NCI-H2081 treated with DMSO at 0.1 percent for 48 hours (cell line): ENCODE measurements at places on chromosomes 3 and 15.
A peak's percentile ranks its signal among the peaks of the same experiment; 100 is the strongest.

DNA sequence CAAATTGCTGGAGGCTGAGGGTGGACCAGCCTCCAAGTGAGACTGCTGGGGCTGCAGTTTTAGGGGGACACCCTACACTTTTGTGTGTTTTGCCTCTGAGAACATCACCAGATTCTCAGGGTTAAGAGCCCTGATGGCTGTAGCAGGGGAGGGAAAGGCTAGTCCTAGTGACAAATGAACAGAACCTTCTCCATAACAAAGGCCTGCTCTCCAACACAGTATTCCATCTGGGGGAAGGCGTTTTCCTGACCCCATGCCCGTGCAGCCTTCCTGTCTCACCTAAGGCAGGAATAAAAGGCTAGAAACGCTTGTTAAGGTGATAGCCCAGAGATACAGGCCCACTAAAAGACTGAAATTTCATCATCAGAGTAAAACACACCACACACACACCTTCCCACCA is 50.2 kb upstream of the NSMCE3 start:
- no peak for DNase-seq

GRCh38 chr15:25182736-25183445 is 228.1 kb downstream of the SNRPN start:
- no peak for DNase-seq

DNA sequence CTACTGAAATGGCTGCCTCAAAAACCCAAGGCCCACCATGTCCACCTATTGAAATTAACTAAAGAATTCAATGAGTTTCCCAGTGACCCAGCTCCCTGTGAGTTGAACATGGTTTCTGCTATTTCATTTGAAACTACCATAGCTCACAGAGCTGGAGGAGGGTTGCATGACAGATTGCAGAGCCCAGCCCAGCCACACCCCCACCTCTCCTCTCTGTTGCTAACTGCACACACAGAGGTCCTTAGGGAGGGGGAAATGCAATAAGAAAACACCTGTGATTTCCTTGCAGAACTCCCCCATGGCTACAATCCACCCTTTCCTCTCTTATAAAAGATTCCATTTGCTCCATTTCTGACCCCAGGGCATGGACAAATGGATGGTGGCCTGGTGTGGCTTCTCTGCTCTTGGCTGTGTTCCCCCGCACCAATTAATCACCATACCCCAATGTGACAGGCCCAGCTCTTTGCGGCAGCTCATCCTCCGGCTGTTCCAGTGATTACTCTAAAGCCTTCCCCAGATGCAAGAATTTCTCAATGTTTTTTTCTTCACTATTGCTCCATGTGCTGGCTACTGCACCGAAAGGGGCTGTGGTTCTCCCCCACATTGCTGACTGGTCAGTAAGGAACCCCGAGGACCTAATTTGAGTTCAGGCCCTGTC is 208.4 kb upstream of the KBTBD8 start:
- no peak for DNase-seq

- DNase-seq = no peak
These were observed 48.3 kb downstream of the SST start for GRCh38 chr3:187621881-187622280.

DNA sequence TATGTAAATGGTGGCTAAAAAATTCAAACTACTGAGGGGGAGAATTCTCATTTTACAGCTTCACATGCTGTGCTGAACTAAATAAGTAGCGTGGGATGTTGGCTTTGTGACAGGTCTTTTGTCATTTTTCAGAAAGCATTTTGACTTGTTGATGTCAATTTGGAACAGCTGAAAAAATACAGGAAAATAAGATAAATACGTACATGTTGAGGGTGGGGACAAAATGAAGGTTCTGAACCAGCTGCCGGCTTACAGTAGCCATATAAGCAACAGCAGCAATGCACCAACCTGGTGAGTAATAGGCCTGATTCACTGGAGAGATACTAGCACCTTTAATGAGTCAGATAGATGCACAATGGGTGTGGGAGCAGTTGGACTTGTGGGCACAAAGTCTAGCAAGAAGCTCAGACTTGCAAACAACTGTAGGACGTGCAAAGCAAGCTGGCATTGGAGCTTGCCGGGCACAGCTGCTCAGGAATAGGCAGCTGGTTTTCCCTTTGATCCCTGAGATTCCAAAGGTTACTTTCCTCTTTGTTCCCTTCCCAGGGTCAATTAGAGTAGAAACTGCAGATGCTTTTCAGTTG is 12.9 kb downstream of the B3GNT5 start:
- DNase-seq = peak; percentile 86

DNA sequence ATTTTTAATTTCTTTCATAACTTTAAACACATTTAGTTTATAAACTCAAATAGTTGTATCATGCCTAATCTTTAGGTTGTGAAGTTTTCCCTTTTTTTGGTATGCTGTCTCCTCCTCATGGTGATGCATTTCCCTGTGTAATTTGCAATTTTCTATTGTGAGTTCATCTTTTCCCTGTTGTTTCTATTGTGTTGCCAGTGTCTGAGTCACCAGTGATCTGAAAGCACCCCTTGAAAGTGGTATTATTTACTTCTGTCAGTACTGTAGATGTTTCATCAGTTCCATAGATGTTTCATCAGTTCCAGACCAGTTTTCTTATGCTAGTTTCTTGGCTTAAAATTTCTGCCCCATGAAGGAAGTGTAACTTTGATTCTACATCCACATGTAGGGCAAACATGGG is 80.6 kb downstream of the OXSM start:
- no peak for DNase-seq

- DNase-seq = no peak
These were observed 19.2 kb downstream of the CDIN1 start for GRCh38 chr15:36598529-36599177.

GRCh38 chr3:56706629-56707028 is 23.6 kb upstream of the TASOR start:
- no peak for DNase-seq

- no peak for DNase-seq
These were observed 40.2 kb upstream of the UBE2E2 start for GRCh38 chr3:23162934-23163333.

GRCh38 chr3:71684757-71685386 is 40.3 kb downstream of the EIF4E3 start:
- DNase-seq = no peak

GRCh38 chr3:37493485-37494080 is 319.2 kb upstream of the LRRFIP2 start:
- DNase-seq = no peak

GRCh38 chr3:115098354-115099073 is 48.6 kb downstream of the ZBTB20 start:
- DNase-seq = no peak

- DNase-seq = no peak
These were observed 466.3 kb upstream of the ONECUT1 start for GRCh38 chr15:53256457-53256856.

GRCh38 chr15:91866371-91866905 is 12.9 kb downstream of the SLCO3A1 start:
- no peak for DNase-seq

DNA sequence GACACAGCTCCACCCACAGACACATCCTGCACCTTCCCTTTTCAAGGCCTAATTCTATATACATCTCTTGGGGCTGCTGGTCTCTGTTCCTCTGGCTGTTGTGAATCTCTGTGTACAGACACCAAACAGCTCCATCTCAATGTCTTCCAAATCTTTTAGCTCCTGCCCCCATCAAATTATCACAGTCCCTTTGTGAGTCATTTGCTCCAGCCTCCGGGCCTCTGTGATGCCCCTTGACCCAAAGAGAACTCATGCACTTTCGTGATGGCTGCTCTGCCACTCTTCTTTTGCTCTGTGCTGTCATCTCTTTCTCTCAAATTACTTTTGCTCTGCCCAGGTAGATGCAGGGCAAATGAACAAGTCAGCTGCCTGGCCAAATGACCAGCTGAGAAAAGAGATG is 369.0 kb upstream of the CDIN1 start:
- DNase-seq = no peak

- DNase-seq = no peak
These were observed 3.5 kb downstream of the TBC1D23 start for GRCh38 chr3:100264242-100264641.

- no peak for DNase-seq
These were observed 52.6 kb upstream of the ULK4 start for GRCh38 chr3:42014458-42014920.

GRCh38 chr15:92170897-92171296 is 222.8 kb upstream of the ST8SIA2 start:
- DNase-seq = no peak

DNA sequence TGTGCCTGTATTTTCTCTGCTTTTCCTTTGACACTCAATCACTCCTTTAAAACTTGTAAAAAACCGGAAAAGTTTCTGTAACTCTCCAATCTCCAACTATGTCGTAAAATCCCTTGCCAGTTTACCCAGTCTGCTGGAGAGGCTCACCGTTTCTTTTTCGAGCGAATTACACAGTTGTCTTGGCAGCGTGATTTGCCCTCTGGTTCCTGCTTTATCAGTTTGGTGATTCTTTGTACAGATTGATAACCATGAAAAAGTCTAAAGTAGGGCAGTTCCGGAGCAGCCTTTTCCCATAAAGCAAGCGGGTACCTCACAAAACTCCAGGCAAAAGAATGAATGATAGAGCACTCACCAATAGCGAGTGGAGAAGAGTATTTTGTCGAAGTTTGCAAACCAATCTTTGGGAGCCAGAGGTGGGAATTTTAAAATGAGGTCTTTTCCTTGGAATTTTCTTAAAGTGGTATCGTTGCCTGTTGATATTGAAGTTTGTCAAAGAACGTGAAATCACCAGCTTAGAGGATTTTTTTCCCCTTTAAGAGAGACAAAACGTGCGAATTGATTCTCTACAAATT is at the start of gene TTC23:
Gene TTC23 (minus strand): TSS at position 312 of the 572 bp plus-strand sequence. CDS start 20,869 bp downstream, outside the sequence.
- no peak for DNase-seq

DNA sequence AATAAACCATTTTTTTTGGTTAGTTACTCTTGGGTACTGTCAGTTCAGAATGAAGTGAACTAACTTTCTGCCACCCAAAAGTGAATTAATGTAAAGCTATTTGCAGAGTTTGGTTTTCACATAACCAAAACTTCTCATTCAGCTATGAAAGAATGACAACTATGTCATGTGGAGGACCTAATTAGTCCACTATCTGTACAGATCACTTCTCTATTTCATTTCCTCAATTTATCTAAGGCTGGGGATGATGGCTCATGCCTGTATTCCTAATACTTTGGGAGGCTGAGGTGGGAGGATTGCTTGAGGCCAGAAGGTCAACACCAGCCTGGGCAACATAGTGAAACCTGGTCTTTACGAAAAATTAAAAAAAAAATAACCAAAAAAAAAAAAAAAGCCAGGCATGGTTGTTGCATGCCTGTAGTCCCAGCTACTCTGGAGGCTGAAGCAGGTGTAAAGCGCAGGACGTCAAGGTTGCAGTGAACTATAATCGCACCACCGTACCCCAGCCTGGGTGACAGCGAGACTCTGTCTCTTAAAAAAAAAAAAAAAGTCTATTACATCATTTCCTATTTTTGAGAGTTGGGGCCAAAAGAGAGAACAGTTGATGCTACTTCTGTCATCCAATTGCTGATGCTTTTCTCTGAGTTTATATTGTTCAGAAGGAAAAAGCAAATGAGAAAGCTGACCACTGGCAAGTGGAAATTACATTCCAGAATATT is 8.7 kb downstream of the HYPK start:
- no peak for DNase-seq

- DNase-seq = no peak
These were observed 1.4 kb upstream of the RFTN1 start for GRCh38 chr3:16514755-16515353.

- DNase-seq = no peak
These were observed 120.9 kb upstream of the RGMA start for GRCh38 chr15:93209690-93210445.

GRCh38 chr15:47682661-47683060 is 34.6 kb upstream of the SEMA6D start:
- no peak for DNase-seq

DNA sequence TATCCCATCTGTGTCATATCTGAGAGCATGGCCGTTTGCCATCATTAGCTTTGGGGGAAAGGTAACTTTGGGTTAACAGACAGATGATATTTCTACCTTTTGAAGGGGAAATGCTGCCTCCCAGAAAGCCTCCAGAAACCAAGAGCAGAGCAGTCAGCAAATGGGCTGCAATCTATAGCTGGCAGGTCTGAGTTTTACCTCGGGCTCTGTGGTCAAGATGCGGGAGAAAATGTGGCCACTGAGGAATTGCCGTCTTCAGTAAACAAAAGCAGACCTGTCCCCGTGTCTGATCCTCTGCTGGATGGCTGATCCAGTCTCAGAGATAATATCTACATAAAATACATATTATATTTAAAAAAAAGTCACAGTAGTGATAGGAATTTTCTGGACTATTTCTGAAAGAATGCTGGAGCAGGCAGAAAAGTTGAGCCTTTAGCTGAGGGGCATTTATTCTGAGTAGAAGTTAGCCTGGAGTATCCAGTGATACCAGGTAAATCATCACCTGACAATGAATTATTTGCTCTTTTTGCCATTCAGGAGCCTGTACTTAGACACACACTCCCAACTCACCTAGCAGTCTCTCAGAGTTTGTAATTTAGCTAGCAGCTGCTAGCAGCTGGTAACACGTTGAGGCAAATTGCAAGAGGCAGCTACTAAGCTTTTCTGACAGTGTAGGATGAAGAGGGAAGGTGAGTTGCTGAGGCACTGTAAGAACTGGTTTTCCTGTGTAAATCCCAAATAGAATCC is 285.3 kb upstream of the RARB start:
- no peak for DNase-seq

GRCh38 chr3:133890972-133891644 is 4.6 kb downstream of the RAB6B start:
- DNase-seq = no peak

DNA sequence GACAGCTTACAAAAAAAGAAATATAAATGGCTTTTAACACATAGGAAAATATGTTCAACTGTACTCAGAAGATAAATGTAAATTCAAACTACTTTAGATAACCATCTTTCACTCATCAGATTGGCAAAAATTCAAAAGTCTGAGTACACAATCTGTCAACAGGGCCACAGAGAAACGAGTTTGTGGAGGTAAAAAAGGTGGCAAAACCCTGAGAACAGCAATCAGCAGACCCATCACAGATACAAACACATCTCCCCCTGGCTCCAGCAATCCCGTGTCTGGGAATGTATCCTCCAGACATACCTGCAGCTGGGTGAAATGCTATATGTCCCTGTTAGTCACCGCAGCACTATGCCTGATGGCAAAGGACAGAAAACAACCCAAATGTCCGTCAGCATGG is 149.5 kb downstream of the OSBPL10 start:
- DNase-seq = no peak

- peak; percentile 64 for DNase-seq
These were observed 375.1 kb downstream of the FOXP1 start for GRCh38 chr3:71208211-71209095.

GRCh38 chr3:116087426-116087825 is 357.9 kb downstream of the LSAMP start:
- DNase-seq = no peak

- no peak for DNase-seq
These were observed 519.2 kb downstream of the NAALADL2 start for GRCh38 chr3:175378348-175378747.

DNA sequence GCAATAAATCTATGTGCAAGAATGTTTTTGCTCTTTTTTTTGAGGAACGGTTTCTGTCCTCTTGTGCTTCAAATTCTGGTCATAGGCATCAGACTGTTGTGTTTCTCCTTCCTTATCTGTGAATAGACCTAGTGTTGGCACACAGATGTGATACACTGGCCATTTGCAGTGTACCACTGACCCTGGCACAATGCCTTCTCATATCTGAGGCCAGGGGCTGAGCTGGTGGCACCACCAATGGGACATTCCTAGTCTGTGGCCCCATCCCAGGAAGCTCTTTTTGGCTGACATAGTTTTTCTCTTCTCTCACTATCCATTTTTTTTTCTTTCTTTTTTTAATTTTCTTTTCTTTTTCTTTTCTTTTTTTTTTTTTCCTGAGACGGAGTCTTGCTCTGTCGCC is 40.4 kb downstream of the SH3GL3 start:
- DNase-seq = no peak

GRCh38 chr15:88655103-88655553 is 16.3 kb downstream of the ISG20 start:
- no peak for DNase-seq
